Neuronal stem cell (in vitro differentiated cells): ENCODE measurements at places on chromosomes 1 and 21.

GRCh38 chr1:220692436-220693228 is 2.5 kb downstream of the C1orf115 start:
- DNase-seq, result no peak

GRCh38 chr1:175024773-175025172 is 1.5 kb upstream of the MRPS14 start:
- DNase-seq, result no peak

GRCh38 chr1:101697072-101697471 is 299.7 kb downstream of the OLFM3 start:
- no peak for DNase-seq

DNA sequence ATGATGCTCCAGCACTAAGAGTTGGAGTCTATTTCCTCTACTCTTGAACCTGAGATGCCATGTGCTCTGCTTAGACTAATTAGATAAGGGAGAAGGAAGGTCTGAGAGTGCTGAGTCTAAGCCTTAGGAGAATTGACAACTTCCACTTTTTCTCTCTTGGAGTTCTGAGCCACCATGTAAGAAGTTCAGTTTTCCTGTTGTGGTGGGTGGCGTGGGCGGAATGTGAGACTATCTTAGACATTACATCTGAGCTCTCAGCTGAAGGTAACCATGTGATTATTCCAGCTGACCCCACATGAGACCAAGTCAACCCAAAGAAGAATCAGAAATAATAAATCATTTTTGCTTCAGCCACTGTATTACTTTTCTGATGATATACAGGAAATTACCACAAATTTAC is 404.5 kb upstream of the LRRC7 start:
- DNase-seq, result no peak

DNA sequence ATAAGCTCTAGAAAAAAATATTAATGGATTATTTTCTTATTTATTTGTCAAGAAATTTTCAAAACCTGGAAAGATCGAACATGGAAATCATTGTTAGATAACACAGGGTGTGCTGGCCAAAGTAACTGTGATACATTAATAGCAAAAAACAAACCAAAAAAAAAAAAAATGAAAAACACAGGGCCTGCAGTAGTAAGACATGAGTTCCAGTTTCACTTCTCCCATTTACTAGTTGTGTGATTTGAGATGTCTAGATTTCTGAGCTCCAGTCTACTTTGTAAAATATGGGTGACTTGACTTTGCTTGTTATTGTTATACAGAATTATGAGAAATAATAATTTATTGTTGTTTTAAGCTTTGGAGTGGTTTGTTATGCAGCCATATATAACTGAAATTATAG is 13.6 kb downstream of the FAM177B start:
- no peak for DNase-seq

DNA sequence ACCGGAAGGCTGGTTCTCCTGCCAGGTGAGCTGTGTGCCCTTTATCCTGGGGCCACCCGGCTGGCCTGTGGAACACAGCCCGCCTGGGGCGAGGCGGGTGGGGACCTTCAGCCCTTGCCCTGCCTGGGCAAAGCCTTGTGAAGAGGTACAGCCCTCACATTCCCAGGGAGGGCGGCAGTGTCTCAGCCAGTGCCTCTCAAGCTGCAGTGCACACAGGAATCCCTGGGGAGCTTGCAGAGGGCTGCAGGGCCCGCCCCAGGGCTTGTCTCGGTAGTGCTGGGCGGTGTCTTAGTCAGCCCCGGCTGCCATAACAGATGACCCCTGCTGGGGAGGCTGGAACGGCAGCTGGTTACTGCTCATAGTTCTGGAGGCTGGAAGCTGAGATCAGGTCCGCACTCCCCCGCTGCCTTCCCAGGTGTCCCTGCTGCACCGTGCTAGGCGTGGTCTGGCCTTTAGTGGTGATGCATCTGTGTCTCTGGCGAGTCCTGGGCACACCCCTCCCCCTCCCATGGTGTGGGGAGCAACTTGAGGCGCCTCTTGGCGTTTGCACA is 12.6 kb downstream of the DFFB start:
- no peak for DNase-seq

GRCh38 chr1:37482004-37482785 is 7.8 kb downstream of the ZC3H12A start:
- DNase-seq, result no peak

DNA sequence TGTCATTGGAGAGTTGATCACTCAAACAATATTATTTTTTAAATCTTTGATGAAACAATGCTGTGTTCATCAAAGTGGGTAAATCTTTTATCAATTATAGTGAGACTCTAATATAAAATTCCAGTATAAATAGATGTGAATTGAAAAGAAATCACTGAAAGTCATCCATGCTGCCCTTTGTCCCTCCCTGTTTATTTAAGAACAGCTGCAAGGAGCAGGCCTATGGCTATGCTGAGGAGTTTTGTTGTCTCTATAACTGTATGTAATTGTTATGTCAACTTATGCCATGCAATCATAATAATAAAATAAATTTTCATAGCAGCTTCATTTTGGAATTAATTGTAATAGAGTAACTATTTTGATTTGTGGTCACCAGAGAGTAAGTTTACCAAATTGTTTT is 1272.4 kb upstream of the ADGRL4 start:
- DNase-seq, result no peak

DNA sequence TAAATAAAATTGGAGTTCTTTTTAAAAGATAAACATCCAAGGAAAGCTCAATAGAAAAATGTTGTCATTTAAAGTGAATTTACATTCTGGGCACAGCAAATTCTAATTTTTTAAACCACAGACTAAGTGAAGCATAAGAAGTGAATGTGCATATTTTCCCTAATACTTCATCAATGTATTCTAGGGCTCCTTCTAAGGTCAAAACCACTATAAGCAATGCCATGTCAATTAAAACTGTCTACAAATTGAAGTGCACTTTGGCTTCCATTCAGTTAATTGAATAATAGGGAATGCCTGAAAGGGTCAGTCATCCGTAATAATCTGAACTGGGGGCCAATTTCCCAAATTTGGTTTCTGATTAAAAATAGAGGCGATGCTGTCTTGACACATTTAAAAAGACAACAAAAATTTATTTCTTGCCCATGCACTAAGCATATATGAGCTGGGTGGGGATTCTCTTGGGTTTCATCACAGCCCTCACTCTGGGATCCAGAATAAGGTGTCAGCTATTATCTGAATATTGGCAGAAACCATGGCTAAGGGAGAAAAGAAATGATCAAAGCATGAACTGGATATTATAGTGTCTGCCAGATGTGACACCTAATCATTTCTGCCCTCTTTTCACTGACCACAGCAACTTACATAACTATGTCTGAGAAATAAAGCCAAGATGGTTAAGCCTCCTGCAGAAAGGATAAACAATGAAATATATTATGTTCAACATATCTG is 660.6 kb upstream of the B3GALT2 start:
- DNase-seq, result no peak
